CD4-positive, alpha-beta T cell treated with Interleukin-15 for 1 hour (primary cell): ENCODE measurements at places on chromosomes 6 and 20.

DNA sequence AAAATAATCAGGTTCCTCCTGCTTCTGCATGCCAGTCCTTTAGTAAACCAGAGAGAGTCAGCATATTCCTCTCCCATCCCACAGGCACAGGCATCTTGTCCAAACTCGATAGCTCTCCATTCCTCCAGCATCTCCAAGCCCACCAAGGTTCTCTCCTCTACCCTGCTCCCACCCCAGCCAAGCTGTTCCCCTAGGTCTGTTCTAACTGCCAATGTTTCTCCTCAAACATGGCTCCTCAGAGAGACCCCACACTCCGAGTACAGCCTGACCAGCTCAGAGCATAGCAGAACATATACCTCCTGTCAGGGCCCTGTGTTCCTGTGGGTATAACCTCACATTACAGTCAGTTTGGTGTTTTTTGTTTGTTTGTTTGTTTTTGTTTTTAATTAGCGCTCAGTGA, 177.8 kb downstream of the VEGFA start:
- no peak for DNase-seq

GRCh38 chr20:21096321-21097043, 9.7 kb downstream of the LINC00237 start:
- DNase-seq = peak; percentile 46

GRCh38 chr6:46719099-46719498, 16.1 kb downstream of the PLA2G7 start:
- DNase-seq = no peak

- DNase-seq = no peak
These were observed 35.7 kb upstream of the SLC22A1 start for GRCh38 chr6:160085713-160086505.

DNA sequence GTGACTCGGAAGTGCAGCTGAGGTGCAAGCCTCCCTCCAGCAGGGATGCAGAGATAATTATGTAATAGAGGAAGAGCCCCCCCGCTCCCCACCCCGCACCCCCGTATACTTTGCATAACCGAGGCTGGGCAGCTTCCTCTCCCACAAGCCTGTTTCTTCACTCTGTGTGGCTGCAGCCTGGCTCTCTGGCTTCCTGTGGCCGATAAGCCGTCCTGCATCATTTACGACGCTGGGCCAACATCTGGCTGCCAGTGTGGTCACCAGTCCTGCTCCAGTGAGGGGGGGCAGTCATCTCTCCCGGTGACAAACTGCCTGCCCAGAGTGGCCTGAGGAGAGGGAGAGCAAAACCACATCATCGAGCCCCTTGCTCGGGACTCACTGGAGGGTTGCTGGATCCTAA, 59.2 kb downstream of the RBM38 start:
- peak; percentile 73 for DNase-seq

DNA sequence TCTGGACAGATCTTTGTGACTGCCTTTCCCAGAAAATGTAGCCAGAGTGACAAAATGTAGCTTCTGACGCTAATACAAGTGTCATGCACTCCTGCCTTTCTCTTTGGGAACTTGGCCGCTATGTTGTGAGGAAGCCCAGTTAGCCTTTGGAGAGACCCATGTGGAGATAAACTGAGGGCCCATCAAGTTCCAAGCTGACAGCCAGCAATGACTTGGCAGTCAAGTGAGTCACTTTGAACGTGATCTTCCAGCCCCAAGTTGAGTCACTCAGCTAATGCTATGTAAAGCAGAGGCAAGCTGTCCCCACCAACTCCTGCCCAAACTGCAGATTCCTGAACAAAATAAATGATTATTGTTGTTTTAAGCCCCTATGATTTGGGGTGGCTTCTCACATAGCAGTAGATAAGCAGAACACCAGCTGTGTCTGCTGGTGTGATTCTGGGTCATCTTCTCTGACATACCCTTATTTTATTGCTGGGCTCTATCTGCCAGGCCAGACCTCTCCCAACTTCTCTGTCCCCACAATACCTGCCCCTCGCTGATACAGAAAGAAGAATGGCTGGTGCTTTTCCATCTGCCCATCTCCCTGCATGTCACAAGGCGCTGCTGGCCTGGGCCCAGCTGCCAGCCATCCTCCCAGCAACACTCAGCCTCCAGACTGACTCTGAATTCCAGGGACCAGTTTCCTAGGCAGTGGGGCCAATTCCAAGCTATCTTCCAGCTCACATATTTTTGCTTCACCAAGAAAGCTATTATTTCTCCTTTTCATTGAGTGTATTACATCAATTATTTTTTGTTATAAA, 274.8 kb downstream of the LRFN2 start:
- no peak for DNase-seq

- DNase-seq = no peak
These were observed 665.2 kb downstream of the DOK5 start for GRCh38 chr20:55140631-55141030.

- DNase-seq = no peak
These were observed 104.8 kb downstream of the ARID1B start for GRCh38 chr6:156881687-156882629.

GRCh38 chr20:16462711-16463110, 110.5 kb downstream of the KIF16B start:
- DNase-seq = no peak

- no peak for DNase-seq
These were observed 34.8 kb downstream of the PPP1R16B start for GRCh38 chr20:38840053-38840893.

- DNase-seq = peak; percentile 33
These were observed 9.9 kb downstream of the PCIF1 start for GRCh38 chr20:45944151-45944964.

DNA sequence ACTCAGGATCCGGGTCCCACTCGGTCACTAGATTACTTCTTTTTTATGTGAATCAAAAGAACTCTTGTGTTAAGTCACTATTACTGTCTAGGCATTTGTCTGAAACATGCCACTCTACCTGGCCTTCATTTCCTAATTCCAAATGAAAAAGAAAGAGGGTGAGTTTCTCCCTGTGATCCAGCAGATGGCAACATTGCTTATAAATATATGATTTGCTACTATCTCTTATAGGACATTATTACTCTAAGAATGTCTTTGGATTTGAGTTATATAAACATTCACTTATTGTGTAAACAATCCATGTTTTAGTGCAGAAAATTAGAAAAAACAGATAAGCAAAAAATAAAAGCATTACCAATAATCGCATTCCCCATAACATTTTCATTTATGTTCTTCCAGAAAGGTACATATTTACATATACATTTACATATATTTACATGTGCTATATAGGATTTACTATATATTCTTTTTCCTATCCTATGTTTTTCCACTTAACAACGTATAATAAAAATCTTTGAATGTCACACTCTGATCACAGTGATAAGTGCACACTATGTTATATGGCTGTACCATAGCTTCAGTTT, 66.9 kb downstream of the FAXC start:
- no peak for DNase-seq

GRCh38 chr6:43767553-43768505, 2.2 kb upstream of the VEGFA start:
- DNase-seq = no peak

DNA sequence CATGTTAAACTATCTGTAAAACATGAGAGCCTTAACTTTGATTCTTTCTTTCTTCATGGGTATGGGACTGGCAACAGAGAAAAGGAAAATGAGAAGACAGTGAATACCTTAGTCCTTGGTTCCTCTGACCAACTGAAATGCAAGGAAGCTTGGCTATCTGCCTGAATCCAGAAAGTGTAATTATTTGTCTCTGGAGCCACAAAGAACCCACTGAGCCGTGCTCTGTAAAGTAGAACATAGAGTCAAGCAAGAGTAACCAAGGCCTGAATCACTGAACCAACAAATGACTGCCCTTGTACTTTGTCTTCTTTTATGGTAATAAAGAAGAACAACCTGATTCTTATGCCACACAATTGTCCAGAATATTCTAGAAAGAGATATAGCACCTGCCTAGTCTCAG, 27.6 kb downstream of the PKHD1 start:
- no peak for DNase-seq

- no peak for DNase-seq
These were observed 67.2 kb upstream of the LAMP5 start for GRCh38 chr20:9447182-9447581.

- DNase-seq = no peak
These were observed 286.3 kb downstream of the TAF4 start for GRCh38 chr20:61779176-61779965.

DNA sequence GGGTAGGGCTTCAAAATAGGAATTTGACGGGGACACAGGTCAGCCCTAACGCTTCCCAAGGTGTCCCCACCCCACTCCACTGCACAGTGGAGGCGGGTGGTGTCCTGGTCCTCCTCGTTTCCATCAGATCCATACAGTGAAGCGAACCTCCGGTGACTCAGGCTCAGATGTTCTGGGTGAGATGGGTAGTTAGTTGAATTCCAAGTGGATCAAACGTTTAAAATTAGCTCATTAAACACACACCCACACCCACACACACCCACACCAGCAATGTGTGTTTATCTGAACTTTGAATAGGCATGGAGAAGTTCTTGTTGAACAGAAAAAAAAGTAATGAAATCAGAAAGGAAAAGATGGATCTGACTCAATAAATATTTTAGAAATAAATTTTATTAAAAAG, 58.9 kb downstream of the CDH4 start:
- DNase-seq = no peak

- DNase-seq = no peak
These were observed 25.3 kb downstream of the ELOVL4 start for GRCh38 chr6:79922018-79922417.
